Stimulated activated CD8-positive, alpha-beta memory T cell treated with anti-CD3 and anti-CD28 coated beads, Interleukin-2, amount 100 ng/mL, for 1 hour (primary cell): ENCODE measurements at places on chromosomes 5 and 9.

DNA sequence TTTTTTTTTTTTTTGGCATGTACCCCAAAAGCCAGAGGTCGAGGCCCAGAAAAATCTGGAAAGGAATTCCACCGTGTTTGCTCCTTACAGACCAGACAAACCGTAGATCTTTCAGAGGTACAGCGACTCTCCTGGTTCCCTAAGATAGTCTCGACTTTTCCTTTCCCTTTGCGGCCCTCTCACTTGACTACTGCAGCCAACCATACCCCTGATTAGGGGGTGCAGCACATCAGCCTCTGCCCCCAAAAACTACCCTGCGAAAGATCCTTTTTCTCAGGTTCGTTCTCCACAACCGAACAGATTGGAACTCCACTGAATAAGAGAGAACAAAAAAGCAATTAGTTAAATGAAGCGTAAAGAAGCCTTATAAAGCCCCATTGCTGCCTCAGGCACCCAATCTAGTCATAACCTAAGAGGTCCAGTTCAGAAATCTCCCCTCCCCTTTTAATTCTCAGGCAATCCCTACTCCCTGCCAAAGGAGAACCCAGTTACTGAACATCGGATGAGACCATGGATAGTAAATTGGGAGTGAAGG lies 379 bp upstream of the TICAM2 start:
- DNase-seq: no peak

GRCh38 chr9:137252555-137253506 lies 1.7 kb downstream of the STPG3 start:
- no peak for DNase-seq

DNA sequence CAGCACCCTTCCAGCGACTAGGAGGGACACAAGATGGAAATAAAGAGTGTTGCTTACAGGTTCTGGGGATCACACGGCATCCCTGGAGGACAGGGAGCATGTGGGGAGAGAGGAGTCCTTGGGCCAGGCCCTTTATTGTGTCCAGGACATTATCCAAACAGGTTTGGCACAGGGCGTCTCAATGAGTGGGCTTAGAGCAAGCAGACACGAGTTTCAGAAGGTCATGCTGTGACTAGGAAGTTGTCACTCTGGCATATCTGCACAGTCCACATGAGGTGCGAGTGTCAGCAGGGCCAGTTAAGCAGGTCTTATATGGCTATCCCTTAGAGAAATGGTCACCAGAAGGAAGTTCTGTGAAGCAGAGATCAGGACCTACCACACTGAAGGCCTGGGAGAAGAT lies 174.5 kb upstream of the OTULINL start:
- DNase-seq: no peak

GRCh38 chr9:127494304-127494702 lies 43.0 kb downstream of the LRSAM1 start:
- DNase-seq: no peak

- no peak for DNase-seq
These were observed 202.2 kb downstream of the RGS3 start for GRCh38 chr9:113665756-113666155.

GRCh38 chr5:135383803-135384495 lies 15.1 kb downstream of the MACROH2A1 start:
- no peak for DNase-seq

DNA sequence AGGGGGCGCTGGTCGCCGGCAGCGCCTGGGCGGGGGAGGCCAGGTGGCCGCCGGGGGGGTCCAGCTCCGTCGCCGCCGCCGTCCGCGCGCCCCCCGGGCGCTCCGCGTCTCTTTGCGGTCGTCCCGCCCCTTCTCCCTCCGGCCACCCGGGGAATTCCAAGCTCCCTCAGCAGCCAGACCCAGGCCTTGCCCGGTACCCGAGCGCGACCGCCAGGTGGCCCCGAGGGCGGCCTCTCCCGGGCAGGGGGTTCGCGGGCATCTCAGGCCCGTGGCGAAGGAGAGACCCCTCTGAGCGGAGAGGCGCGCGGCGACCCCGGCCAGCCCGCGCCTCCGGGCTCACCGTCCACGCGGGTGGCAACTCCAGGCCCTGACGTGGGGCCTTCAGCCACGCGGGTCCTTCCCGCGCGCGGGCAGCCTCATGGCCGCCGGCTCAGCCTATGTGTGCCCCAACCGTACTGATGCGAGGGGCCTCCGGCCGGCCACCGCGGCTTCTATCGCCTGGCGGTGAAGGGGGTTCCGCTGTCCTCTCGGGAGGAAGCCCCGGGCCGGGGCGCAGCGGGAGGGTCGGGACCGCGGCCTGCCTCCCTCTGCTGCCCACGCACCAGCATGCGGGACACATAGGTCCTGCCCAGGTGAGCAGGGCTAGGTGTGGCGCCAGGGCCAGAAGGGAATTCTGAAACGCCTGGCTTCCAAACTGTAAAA lies 529 bp upstream of the NRARP start:
- no peak for DNase-seq

DNA sequence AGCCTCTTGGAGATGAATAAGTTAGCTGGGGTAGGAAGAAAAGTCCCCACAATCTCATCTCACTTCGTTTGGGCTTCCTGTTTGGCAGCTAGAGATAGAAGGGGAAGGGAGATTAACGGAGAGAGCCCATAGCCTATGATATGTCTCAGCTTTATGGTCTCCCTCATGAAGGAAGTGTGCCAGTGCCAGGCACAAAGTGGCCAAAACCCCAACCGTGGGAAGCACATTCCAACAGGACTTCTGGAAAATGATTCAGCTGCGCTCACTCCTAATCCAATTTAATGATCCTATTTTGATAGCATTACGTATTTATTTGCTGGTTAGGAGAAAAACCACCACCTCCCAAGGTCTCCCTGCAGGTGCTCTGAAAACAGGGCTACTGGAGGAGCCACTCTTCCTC lies 303.1 kb upstream of the CLINT1 start:
- DNase-seq: no peak

DNA sequence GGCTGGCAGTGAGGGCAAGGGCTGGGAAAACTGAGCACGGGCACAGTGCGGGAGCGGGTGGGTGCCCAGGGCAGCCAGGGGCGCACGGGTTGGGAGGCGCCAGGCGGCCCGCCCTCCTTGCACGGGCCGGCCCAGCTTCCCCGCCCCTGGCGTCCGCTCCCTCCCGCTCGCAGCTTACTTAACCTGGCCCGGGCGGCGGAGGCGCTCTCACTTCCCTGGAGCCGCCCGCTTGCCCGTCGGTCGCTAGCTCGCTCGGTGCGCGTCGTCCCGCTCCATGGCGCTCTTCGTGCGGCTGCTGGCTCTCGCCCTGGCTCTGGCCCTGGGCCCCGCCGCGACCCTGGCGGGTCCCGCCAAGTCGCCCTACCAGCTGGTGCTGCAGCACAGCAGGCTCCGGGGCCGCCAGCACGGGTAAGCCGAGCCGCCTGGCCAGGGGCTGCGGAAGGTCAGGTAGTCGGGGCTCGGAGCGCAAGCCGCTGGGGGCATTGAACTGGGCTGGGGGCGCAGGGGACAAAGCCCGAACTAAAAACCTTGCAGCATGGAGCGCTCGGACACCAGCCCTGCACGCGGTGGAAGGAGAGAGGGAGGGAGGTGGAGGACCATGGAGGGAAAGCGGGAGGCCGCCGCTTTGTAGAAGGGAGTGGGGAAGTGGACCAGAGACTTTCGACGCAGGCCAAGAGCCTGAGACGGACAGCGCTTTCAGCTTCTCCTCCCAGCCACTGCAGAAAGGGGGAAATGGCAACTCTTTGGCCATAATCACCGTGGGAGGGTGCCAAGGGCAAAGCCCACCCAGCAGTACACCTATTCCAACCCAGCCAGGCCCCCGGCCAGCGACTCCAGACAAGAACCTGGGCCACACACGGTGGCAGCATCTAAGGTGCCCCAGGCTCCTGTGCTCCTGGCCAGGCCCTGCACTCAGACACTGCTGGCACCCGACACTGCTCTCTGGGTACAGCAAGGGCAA lies at the start of gene TGFBI:
TGFBI (plus strand) TSS at position 207 of the 961 bp plus-strand sequence; CDS start at position 275, 68 bp downstream.
- no peak for DNase-seq

GRCh38 chr5:94736498-94736897 lies 118.0 kb downstream of the SLF1 start:
- DNase-seq: no peak

DNA sequence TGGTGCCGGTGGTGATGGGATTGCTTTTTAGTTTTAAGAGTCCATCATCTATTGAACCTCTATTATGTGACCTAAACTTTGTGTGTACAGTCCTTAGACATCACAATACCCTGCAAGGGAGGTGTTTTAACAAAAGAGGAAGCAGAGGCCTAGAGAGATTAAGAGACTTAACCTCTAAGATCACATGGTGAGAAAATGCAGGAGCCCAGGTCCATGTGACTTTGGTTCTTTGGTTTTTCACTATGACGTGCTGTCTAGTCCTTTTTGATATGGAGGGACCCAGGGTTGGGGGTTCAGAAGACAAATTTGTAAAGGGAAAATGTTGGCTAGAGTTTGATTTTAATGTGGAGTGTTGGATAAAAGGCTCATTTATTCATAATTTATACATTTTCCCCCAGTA lies 34.1 kb upstream of the TRMT10B start:
- DNase-seq: no peak

DNA sequence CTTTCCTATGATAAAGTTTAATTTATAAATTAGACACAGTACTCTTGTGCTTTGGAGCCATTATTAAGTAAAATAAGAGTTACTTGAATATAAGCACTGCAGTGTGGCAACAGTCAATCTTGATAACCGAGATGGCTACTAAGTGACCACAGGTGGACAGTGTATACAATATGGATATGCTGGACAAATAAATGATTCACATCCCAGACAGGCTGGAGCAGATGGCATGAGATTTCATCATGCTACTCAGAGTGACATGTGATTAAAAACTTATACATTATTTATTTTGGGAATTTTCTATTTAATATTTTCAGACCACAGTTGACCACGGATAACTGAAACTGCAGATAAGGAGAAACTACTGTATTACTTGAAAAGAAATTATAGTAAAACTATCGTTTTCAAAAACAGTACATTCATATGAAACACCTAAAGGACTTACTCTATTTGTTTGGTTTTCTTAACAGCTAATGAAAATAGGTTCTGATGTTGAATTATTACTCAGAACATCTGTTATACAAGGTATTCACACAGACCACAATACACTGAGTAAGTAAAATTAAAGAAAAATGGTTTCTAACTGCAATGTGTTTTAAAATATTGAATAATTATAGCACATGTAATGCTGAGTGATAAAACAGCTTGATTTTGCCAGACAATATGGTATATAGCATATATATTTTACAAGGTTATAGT lies 16.0 kb downstream of the LYRM7 start:
- no peak for DNase-seq

GRCh38 chr5:171826132-171826531 lies 40.5 kb downstream of the SMIM23 start:
- DNase-seq: no peak

GRCh38 chr9:117002686-117003085 lies 315.6 kb downstream of the TRIM32 start:
- DNase-seq: no peak

GRCh38 chr5:174430940-174431339 lies 293.4 kb upstream of the MSX2 start:
- no peak for DNase-seq

- DNase-seq: no peak
These were observed 68.2 kb upstream of the TAF1L start for GRCh38 chr9:32703635-32704034.
